H9 (cell line): ENCODE measurements at places on chromosomes 1 and 21.

DNA sequence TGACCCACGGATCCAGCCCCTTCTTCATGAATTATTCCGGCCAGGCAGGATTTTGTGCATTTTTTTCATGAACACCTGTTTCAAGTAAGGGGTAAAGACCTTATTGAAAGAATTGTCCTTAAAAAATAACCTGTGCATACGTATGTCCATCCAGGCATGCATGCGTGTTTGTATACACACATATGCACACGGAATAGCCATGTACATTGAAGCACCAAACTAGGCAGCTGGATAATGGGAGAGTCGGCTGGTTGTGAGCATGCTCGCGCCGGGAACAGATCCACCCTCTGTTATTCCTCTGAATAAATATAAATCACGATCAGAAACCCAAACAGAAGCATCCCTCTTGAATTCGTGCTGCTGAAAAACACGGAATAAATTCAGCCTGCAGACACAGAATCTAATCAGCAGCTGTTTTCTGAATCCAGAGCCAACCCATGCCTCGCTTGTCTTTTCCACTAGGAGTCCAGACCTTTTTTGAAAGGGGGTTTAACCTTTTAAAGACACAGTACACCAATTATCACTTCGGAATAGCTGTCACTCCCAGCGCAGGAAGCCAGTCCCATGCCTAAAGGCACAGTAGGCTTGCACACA, at the start of gene HIVEP3:
TSS of gene HIVEP3 (minus strand) at position 473 of the 594 bp plus-strand sequence.
- no peak for DNase-seq

GRCh38 chr1:227317011-227317451, 1.3 kb downstream of the CDC42BPA start:
- no peak for DNase-seq

DNA sequence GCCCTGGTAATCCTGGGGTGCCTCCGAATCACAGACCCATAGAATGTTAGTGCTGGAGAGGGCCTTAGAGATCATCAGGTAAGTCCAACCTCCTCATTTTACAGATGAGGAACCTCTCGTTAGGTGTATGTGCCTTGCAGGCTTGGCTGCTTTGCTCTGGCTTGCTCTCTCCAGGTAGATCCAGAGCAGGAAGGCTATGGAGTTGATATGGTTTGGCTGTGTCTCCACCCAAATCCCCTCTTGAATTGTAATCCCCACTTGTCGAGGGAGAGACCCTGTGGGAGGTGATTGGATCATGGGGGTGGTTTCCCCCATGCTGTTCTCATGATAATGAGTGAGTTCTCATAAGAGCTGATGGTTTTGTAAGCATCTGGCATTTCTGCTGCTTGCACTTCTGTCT, 186.0 kb upstream of the PLXNA2 start:
- no peak for DNase-seq

- DNase-seq = no peak
Measured at GRCh38 chr1:200774735-200775444, 36.2 kb downstream of the CAMSAP2 start.

DNA sequence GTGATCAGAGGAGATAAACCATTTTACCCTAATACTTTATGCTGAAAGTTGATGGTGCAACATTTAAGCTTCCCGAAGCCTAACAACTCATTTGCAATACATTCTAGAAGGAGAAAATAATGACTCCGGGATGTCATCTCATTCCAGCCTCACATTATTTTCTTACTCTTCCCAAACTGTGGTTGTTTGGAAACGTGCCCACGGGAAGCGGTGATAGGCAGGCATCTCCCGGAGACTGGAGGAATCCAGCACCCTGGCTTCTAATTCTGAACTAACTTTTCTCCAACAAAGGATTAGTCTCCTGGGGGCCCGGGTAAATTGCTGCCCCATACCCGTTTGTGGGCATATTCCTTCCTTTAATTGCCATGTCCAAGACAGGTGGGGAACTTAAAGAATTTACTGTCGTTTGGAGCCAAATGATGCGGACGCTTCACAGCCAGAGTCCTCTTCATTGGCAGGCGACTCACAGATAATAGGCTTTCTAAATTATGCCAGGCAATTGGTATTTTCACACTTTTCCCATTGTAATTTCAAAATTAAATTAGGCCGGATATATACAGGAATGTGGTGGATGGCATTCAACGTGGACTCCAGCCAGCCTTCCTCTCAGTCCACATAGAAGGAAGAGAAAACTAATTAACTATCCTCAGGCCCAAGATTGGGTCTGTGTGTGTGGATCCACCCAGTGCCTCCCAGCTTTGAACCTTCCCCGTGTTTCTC, 278.1 kb downstream of the AJAP1 start:
- no peak for DNase-seq

DNA sequence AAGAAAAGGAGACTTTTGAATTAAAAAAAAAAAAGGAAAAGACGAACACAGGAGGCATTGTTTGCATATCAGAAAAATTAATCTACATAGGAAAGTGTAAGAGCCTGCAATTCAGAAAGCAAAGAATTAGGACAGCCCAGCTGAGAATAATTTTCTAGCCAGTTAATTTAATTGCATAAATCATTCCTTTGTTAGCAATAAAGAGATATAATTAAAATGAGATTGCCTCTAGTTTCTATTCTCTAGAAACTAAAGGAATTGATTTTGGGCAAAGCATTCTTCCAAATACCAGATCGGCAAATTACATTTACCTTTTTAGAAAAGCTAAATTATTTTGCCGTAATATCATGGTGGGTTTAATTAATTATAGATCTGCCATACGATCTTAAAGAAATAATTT, 46.0 kb downstream of the NUF2 start:
- DNase-seq = no peak

DNA sequence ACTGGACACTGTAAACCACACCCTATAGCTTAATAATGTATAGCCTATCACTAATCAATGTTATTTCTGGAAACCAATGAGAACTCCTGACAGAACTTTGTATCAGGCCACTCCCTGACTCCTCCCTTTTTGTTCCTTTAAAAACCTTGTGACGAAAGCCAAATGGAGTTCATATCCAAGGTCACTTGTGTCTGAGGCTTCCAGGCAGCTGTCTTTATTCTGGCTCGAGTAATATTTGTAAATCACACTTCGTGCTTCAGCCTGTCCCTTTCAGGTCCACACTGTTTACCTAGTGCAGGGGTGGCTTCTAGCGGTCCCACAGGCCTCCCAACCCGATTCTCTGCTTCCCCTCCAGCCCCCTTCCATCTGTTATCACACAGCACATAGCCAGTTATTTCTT, 16.2 kb upstream of the CAPN9 start:
- no peak for DNase-seq

DNA sequence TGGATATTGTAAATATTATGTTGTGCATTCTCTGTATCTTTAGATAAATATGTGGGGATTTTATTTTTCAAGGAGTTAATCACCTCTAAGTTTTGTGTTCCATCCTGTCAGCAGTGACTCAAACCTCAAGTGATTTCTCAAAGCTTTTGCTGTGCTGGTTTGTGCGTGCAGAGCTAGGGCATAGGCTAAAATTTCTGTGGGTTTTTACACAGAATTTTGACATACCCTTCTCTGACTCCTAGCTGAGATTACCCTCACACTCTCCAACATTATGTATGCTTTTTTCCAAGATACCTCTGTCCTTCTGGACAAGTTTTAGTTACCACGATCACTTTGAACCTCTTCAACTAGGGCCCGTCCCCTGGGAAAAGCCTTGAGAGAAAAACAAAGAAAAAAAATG, 384.9 kb downstream of the NCAM2 start:
- no peak for DNase-seq

DNA sequence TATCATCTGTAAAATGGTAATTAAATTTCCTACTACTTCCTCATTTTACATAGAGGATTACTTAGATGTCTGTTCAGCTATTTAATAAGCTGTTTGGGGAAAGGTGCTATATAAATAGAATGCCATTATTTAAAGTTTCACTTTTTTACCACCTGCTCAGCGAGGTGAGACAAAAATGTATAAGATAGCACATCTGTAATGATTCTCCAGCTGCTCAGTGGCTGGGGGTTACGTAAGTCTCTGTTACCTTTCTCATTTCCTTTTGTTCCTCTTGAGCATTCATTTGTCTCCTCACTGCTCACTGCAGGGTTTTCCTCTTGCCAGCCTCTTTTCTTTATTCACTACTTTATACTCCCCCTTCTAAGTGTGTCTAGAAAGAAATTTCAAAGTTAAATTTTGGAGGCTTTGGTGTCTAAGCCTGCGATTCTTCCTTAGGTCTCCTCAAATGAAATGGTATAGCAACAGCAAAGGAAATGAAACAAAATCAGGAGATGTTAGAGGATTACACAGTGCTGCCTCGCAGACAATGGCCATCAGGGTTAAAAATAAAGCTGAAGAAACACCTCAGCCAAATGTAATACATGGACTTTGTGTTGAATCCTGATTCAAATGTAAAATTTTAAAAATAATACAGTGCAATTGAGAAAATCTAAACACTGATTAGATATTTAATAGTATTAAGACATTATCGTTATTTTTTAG, 6.8 kb downstream of the RGS8 start:
- DNase-seq = no peak

DNA sequence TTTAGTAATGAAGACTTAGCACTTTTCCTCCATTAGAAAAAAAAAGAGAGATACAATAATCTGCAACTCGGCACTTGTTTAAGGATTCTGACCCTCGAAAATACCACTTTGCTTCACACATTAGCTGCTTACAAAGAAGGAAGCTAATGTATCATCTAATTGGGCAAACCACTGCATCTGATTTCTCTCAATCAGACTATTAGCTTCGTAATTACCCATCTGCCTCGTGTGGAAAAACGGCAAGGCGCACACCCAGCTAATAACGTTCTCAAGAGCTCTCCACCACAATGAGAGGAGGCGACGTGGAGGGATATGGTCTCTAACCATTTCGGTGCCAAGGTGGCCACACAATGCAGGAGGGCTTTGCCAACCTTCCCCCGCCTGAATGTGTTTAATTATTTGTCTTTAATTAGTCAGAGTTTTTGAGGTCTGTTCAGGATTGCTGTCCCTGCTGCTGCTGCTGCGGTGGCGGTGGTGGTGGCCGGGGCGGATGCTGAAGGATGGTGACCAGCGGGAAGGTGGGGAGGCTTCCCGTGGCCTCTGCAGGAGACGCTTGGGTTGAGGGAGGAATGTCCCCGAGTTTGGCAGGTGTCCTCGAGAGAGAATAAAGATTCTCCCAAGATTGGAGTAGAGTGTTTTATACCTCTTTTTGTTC, 374.5 kb downstream of the RPS6KC1 start:
- DNase-seq = no peak

DNA sequence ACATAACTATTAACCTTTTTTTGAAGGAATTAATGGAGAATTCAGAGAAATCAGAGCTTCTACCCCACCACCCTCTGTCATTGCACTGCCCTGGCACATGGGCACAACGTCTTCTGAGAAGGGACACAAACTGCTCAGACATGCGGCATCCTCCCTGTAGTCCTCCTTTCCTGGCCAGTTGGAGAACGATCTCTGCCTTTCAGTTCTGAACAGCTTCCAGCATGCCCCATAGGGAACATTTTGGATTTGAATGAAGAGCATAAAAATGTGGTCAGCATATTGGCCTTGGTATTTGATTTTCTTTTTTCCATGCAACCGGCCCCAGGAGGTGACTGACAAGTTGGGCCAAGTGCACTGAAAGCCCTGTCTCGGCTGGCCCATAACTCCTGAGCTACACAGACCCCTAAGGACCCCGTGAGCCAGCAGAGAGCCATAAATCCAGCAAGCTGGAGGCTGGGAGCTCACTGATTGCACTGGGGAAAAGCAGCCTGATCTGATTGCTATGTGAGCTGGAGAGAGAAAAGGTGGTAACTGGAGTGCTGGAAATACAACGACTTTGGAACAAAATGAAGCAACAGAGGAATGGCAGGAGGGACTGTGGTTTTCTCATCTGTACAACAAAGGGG, 10.9 kb upstream of the BLACAT1 start:
- DNase-seq = no peak

DNA sequence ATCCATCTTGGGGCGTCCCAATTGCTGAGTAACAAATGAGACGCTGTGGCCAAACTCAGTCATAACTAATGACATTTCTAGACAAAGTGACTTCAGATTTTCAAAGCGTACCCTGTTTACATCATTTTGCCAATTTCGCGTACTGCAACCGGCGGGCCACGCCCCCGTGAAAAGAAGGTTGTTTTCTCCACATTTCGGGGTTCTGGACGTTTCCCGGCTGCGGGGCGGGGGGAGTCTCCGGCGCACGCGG, 282 bp upstream of the SOD1 start:
- DNase-seq = no peak

- no peak for DNase-seq
Measured at GRCh38 chr1:10835421-10835820, 39.0 kb upstream of the CASZ1 start.

DNA sequence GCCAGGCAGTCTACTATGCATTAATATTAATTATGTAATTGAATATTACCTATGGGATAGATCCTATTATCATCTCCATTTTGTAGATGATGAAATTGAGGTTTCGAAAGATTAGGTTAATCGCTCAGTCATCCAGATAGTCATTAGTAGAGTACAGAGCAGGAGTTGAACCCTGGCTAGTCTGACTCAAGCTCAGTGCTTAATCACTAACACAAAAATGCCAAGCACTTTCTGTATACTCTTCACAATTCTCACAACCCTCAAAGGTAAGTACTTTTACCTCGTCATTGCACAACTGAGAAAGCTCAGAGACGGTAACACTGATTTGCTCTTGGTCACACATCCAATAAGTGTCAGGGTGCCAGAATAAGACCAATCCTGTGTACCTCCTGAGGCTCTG, 280.2 kb upstream of the PLXNA2 start:
- DNase-seq = no peak

GRCh38 chr21:46248422-46248782, 19.8 kb upstream of the LSS start:
- no peak for DNase-seq

DNA sequence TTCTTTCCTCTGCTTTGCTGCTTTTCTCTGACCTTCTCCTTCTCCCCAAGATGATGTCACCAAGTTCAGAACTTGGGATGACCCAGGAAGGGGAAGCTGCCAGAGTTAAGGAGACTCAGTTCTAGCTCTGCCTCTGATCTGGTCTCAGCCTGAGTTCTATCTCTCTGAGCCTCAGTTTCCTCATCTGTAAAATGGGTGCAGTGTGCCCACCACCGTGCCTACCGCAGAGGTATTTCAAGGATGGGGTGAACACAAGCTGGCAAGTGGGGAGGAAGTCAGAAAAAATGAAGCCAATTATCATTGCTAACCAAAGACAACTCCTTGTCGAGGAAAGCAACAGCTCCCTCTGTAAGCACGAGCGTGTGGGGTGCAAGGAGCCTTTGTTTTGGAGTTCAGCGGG, 249.7 kb downstream of the KAZN start:
- DNase-seq = no peak

DNA sequence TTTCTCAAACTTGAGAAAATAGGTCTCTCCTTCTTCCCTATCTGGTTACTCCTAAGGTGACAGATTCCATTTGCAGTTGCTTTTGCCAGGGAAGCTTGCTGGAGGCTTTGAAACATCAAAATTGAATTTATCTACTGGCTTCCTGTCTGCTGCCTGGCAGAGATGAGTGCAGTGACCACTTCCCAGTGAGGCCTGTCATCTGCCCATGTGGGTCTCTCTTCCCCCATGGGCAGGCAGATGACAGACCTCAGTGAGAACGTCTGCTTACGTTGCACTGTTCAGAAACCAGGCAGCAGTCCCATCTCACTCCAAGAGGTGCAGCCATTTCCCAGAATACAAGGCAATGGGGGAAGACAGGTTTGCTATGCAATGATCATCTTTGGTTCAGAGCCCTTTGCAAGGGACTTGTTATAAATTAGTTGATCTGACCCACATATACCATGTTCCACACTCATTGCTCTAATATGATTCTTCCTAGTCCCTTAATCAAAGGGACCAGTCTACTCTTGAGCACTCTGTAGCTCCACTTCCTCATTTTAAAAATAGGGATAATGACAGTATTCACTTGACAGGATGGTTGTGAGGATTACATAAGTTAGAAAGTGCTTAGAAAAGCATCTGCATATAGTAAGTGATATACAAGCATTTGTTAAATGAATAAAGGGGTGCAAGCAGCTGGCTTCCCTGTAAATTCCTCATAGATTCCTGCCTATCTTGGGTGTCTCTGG, 10.6 kb downstream of the PGBD5 start:
- DNase-seq = no peak
